ENCODE measurements at places on chromosomes 6 and 20.

- no peak for DNase-seq
Observed at GRCh38 chr6:78436335-78436734, 431.0 kb upstream of the IRAK1BP1 start.

DNA sequence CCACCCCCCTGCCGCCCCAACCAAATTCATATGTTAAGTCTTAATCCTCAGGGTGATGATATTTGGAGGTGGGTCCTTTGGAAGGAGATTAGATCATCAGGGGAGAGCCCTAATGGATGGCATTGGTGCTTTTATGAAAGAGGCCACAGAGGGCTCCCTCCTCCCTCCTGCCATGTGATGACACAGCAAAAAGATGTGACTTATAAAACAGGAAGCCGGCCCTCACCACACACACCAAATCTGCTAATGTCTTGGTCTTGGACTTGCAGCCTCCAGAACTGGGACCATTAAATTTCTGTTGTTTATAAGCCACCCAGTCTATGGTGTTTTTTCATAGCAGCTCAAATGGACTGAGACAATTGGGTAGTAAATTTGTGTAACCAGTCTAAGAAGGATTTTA, 176.3 kb downstream of the ADGRG6 start:
- no peak for DNase-seq

DNA sequence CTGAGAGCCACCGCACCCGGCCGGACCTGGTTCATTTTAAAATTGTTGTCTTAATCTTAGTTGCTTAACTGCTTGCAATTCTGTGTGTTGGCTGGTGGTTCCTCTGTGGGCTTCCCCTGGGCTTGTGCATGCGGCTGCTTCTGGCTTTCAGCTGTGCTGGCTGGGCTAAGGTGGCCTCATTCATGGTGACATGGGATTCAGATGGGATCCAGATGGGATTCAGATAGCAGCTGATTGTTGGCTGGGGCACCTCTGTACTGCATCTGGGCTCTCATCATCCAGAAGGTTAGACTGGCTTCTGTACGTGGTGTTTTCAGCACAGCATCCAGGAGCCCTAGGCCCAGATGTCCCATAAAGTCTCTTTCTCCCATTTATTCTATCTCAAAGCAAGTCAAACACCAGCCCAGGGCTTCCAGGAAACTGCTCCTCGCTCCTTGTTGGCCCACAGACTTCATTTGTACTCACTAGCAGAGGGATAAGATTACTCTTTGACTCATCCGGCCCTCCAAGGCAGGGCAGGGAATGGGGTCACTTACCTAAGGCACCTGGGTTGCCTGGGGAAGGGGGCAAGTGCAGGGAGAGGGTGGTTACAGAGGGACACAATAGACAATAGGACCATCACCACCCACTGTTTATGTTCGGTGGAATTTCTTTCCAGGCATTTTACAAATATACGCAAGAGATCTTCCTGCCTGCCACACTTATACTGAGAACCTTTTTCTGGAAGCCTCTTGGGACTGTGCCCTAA, 10.2 kb upstream of the PEDS1 start:
- no peak for DNase-seq

GRCh38 chr20:43294031-43294430, 104.3 kb upstream of the PTPRT start:
- no peak for DNase-seq

DNA sequence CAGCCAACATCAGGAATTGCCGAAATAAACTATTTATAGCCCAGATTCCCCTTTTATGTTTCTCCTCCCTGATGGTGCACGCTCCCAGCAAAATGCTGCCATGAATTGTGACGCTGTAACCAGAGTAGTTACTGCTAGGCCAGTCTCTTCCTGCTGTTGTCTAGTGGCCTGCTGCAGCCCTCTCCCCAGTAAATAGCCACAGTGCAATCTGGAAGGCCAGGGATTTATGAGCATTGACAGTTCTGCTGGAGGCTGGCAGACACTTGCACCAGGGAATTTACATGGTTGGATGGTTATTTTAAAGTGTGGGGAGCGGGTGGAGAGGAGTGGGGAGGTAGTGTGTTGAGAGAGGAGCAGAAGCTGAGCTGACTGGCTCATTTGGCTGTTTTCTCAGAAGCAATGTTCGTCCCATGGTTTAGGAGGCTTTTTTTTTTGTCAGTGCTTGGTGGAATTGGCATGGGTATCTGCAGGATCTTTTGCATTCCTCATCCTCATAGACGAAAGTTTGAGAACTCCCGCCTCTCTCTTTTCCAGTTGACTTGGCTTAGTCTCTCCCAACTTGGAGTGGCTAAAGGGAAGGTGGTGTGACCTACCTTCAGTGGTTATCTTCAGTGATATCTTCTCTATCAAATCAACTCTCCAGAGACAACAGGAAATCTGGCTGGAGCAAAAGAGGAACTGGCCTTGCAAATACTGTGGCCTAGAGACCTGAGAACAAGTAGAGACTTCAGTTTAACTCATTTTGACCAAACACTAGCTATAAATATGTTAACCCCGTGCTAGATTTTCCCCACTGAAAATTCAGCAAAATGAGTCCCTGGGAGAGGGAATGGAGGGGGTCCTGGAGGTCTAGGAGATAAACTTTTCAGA, 99.3 kb upstream of the VSTM2L start:
- DNase-seq, result no peak

- no peak for DNase-seq
Observed at GRCh38 chr6:136401749-136402148, 112.1 kb upstream of the BCLAF1 start.

- DNase-seq, result no peak
Observed at GRCh38 chr6:154258064-154258757, 98.4 kb downstream of the IPCEF1 start.

- DNase-seq, result no peak
Observed at GRCh38 chr6:3396503-3397180, 60.2 kb downstream of the SLC22A23 start.

DNA sequence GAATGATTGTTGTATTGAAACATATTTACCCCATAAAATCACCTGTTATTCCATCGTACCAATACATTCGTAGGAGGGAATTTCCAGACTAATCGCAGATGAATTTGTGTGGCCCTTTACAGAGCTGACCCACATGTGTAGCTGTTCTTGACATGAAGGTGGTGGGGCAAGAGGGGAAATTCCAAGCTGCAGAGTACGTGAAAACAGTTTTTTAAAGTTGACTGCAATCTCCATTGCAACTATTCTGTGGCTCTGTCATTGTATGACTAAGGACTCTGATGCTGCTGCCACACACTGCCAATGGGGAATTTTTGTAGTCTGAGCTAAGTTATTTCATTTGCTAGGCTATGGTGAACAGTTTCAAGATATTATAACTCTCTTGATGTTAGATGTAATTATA, 46.4 kb upstream of the ADTRP start:
- no peak for DNase-seq

GRCh38 chr6:158516098-158516497, 43.8 kb upstream of the TMEM181 start:
- no peak for DNase-seq

GRCh38 chr6:163289447-163289846, 125.1 kb upstream of the QKI start:
- no peak for DNase-seq

DNA sequence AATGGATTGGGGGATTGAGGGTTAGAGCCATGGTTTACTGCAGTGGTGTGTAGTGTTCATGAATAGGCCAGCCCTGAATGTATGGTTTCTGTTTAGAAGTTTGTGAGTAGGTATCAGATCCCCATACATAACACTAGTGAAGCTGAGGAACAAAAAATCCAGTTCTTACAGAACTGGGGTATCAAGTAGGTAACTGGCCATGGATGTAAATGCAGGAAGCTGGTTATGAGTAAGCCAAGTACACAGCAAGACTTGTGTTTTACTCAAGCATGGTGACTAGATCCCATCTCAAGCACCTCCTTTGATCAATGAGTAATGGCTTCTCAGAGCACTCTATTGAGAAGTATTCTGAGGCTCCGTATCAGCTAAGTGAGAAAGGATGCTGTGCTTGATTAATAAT, 613.7 kb upstream of the FLRT3 start:
- no peak for DNase-seq

DNA sequence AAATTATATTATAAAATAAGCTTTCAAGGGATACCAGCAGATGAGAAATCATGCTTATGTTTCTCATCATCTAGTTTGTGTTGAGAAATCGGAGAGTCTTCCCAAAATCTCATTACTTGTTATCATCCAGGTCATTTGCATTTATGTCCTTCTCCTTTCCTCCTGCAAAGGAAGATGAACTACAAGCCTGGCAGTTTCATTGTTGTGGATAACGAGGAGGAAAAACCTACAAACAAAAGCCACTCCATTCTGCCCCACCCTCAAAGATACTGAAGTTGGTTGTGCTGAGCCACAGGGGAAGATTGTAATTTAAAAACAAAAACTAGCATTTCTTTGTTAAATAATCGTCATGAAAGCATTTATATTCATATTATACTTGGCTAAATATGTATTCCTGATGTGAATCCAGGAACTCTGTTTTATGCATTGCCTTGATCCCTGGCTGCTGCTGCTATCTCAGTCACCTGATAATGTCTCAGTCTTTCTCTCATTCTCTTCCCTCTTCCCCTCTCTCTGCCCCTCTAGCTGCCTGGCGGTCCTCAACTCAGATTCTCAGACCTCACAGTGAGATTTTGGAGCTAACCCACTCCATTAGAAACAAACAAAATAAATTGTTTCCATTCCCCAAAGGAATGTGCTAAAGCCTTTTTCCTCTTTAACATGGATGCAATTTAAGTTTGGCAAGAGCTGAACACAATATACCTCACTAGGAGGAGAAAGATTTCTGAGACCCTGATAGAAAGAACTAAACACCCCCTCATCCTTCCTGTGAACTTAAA, 185.3 kb downstream of the ADAT2 start:
- no peak for DNase-seq

GRCh38 chr6:36155662-36156061, 25.3 kb downstream of the MAPK13 start:
- no peak for DNase-seq

DNA sequence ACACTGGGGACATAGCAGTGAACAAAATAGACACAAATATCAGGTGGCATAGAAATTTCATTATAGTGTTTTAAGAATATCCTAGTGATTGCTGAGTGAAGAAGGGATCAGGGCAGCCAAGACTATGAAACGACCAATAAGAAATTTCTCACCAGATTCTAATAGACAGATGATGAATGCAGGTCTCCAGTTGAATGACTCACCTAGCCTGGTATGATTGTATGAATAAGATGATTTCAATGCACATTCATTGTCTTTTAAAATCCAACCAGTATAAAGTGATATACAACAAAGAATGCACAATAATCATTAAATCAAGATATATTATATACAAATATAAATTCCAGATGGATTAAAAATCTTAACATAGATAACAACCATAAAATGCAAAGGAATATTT, 124.5 kb upstream of the TENT5A start:
- DNase-seq, result no peak

GRCh38 chr6:45420909-45421708, 43.4 kb upstream of the SUPT3H start:
- DNase-seq, result no peak

- DNase-seq, result no peak
Observed at GRCh38 chr6:157991067-157991432, 9.4 kb downstream of the SYNJ2 start.

- no peak for DNase-seq
Observed at GRCh38 chr20:37504404-37505096, 16.5 kb upstream of the NNAT start.

DNA sequence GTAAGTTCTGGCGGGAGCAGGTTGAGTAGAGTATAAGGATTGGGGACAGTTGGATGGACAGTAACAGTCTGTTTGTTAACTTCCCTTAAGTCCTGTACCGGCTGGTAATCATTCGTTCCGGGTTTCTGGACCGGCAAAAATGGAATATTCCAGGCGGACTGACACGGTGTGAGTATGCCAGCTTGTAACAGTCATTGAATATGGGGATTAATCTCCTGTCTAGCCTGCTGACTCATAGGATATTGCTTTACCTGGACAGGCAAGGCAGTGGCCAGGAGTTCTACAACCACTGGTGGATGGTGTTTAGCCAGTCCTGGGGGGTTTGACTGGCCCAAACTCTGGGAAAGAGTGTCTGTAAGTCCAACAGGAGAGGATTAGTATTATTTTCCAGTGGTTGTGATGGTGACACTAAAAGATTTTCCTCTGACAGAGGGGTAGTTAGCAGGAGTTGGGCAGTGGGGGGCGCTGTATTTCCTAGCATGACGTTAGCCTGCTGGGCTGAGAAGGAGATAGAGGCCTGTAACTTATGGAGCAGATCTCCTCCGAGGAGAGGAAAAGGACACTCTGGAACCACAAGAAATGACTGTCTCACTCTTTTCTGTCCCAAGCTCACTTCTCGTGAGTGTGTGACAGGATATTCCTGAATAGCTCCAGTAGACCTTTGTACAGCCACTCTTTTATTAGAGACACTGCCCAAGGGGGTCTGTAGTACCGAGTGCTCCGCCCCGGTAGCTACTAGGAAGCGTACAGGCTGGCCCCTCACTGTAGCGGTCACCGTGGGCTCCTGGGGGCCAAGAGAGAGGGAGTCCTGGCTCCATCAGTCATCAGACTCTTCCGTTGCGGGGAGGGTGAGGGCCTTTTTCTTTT, 152.2 kb downstream of the TRIM27 start:
- DNase-seq, result no peak

DNA sequence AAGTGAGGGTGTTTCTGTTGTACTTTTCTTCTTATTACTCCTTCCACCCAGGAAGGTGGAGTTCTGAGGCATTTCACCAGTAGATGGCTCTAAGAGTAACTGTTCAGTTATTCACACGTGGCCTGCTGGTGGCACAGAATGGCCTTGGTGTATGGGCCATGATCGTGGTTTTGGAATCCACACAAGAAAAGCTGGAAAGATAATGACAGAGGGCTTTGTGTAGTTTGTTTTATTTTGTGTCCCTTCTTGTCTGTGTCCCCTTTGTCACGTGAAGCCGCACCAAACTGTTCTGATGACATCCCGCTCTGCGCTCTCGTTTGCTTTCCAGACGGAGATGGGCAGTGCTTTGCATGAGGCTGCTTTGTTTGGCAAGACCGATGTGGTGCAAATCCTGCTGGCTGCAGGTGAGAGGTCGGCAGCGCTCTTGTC, 93.4 kb downstream of the ANKS1A start:
- no peak for DNase-seq

GRCh38 chr6:3230256-3230882, 2.9 kb upstream of the TUBB2B start:
- DNase-seq, result no peak

DNA sequence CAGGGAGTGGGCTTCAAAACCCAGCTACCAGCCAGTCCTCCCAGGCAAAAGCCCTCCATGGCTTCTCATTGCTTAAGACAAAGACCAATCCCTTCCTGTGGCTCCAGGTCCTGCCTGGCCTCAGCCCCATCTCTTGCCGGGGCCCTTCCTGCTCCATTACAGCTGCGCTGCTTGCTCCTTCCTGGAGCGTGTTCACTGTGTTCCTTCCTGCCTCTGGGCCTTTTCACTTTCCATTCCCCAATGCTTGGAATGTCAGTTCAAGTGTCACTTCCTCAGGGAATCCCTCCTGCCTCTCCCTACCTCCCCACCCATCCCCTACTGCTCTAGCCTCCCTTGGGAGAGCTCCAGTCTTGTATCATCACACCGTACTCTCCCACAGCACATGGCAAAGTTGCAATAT, 11.1 kb upstream of the ITPR3 start:
- DNase-seq, result no peak

- DNase-seq, result no peak
Observed at GRCh38 chr6:136673571-136673970, 118.7 kb downstream of the MAP3K5 start.

Measured in effector CD8-positive, alpha-beta T cell (primary cell).